Activated naive CD4-positive, alpha-beta T cell treated with anti-CD3 and anti-CD28 coated beads, Interleukin-2, amount 50 U/mL, for 72 hours (primary cell): ENCODE measurements at places on chromosomes 12 and 14.
A peak's percentile ranks its signal among the peaks of the same experiment; 100 is the strongest.

DNA sequence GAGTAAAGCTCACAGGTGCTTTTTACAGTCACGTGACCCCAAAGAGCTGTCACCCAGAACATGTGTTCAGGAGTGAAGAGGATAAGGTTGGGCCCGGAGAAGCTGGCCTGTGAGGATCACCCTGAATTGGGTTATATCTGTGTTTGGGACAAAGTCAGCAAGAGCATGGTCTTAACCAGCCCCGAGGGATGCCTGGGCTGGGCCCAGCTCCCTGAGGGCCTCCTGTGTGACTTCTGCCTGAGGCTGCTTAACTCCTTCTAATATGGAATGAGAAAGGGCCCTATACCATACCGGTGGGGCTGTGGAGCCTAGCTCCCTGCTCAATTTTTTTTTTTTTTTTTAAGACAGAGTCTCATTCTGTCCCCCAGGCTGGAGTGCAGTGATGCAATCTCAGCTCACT, 2.5 kb downstream of the CDCA4 start:
- DNase-seq, result no peak

DNA sequence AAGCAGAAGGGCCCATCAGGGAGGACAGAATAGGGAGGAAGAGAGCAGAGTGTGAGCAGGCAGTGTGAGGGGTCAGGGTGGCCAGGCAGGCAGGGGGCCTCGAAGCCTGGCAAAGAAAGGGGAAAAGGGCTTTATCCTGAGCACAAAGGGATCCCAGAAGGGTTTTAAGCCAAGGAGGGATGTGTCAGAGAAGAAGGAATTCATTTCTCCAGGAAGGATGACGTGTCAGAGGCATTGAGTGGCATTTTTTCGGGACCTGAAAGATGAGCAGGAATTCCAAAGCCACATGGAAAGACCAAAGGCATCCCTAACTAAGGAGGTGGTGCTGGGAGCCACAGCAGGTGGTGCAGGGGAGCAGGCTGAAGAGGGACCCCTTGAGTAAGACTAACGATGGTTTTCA, 132.1 kb downstream of the DICER1 start:
- no peak for DNase-seq

DNA sequence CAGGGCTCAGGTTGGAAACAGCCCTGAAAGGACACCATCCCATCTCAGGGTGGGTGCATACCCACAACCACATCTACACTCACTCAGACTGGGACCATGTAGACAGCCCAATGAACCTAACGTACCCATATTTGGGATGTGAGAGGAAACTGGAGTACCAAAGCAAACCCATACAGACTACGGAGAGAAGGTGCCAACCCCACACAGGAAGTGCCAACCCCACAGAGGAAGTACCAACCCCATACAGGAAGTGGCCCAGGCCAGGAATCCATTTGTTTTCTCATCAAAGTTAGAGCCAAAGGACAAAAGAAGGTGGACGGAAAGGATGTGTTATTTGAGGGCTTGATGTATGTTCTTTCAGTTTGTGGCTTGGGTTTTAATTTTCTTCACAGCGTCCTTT, 19.5 kb upstream of the SPIC start:
- DNase-seq, result no peak

DNA sequence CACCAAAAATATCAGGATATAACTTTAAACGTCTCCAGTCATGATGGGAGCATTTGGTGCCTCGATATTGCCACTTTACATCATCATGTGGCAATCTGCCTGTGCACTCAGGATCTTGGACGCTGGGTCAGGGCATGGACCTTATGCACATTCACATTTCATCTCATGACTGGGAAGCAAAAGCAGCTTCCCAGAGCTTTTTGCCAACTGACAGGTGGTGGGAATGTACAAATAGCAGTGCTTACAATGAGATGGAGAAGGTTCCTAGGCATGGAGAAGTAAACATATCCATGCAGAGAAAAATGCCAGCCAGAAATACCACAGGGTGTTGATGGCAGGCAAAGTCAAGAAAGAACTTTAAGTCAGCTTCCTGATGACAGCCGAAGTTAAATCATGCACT, 30.3 kb downstream of the EFCAB11 start:
- DNase-seq, result no peak

- no peak for DNase-seq
Measured at GRCh38 chr14:90775441-90775840, 40.8 kb downstream of the TTC7B start.

DNA sequence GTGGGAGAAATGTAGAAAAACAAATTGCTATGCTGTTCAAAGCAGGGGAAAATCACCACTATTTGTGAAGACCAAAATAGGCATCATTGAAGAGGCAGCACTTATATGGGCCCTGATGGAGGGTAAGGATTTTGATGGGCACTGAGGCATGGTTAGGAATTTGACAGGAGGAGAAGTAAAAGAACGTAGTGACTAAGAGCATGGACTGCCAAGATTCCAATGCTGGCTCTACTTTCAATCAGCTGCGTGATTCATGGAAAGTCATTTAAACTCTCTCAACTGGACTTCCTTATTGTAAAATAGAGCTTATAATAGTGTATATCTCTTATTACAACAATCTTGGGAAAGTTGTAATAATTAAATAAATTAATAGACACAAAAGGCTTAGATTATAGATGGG, 267.7 kb upstream of the G2E3 start:
- no peak for DNase-seq

DNA sequence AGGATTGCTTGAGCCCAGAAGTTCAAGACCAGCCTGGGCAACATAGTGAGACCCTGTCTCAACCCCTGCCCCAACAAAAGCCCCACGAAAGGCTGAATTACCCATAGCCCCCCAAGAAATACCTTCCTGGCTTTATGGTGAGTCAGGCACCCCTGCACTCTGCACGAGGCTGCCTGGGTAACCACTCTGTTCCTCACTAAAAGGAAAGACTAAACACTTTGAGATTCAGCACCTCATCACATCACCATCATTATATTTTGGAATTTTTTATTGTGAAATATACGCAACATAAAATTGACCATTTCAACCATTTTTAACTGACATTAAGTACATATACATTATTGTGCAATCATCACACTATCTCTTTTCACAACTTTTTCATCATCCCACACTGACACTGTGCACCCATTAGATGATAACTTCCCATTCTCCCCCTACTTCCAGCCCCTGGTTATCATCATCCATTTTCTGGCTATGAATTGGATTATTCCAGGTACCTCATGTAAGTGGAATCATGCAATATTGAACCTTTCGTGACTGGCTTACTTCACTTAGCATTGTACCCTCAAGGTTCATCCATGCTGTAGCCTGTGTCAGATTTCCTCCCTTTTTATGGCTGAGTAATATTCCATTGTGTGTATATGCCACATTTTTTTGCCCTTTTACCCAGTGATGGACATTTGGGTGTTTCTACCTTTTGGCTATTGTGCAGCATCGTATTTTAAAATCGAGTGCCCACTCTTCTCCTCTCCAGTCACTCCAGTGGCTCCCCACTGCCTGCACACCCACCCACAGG, 51.5 kb downstream of the TSPAN9 start:
- no peak for DNase-seq

DNA sequence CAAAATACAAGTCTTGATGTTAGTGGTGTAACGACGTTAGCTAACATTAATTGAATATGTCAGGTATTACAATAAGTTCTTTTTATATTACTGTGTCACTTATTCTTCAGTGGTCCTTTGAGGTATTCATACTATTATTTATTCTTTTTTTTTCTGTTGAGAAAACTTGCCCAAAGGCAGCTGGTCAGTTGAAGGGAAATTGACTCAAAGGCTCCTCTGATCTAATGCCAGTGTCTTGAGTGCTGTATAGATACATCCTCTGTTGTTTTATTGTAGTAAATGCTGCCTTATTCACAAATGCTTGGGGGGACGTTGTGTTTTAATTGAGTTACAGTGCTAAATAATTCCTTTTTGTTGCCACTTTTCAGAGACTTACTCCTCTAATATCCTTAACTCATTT, 23.0 kb downstream of the SCYL2 start:
- DNase-seq, result no peak

DNA sequence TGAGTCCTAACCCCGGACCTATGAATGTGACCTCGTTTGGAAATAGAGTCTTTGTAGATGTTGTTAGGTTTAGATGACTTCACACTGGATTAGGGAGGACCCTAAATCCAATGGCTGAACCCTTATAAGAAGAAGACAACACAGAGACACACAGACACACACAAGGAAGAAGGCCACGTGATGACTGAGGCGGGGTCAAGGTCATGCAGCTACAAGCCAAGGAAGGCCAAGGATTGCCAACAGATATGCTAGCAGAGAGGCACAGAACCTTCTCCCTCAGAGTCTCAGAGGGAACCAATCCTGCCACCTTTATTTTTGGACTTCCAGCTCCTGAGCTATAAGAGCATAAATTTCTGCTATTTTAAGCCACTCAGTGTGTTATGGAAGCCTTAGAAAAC, 31.8 kb downstream of the LTBP2 start:
- no peak for DNase-seq

DNA sequence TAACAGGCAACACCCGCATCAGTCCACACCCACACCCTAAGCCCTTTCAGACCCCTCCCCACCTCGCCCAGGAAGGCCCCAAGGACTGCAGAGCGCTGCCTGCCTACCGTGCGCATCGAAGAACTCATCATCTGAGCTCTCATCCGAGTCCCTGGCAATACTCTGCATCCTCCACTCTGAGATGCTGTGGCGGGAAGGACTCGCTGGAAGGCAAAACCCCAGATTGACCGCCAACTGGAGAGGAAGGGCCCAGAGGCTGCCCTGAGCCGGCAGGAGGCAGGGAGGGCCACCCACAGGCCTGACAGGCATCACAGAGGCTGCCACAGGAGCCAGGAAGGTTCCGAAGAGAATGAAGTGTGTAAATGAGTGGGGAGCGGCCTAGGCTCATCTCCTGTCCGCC, 23.8 kb downstream of the ARL6IP4 start:
- no peak for DNase-seq

GRCh38 chr12:119876761-119877638, at the start of gene CIT:
Gene CIT, minus strand, starts transcription at chr12:119877320. Its CDS starts 1,152 bp downstream, at chr12:119876168.
- DNase-seq, result peak; percentile 92

DNA sequence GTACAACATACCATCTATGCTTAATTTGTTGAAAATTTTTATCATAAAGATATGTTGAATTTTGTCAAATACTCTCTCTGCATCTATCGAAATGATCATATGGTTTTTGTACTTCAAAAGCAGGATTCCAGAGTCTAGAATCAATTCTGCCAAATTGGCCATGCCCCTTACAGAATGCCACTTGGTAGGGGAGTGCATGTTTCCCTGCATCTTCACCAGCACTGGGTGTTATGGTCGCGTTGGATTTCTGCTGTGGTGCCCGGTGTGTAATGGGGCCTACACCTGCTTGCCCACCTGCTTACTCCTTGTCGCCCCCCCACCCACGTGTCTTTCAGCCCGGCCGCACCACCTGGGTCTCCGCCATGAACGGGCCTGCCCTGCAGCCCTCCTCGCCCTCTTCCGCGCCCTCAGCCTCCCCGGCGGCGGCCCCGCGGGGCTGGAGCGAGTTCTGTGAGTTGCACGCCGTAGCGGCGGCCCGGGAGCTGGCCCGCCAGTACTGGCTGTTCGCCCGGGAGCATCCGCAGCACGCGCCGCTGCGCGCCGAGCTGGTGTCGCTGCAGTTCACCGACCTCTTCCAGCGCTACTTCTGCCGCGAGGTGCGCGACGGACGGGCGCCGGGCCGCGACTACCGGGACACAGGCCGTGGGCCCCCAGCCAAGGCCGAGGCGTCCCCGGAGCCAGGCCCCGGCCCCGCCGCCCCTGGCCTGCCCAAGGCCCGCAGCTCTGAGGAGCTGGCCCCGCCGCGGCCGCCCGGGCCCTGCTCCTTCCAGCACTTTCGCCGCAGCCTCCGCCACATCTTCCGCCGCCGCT, 12.3 kb downstream of the SH2B3 start:
- no peak for DNase-seq

GRCh38 chr14:21791749-21792148, 118.1 kb upstream of the OR4E1 start:
- DNase-seq, result no peak

GRCh38 chr12:12899530-12900380, 8.4 kb downstream of the GPRC5A start:
- peak; percentile 69 for DNase-seq

GRCh38 chr12:118055865-118056773, 4.9 kb downstream of the WSB2 start:
- DNase-seq, result no peak

DNA sequence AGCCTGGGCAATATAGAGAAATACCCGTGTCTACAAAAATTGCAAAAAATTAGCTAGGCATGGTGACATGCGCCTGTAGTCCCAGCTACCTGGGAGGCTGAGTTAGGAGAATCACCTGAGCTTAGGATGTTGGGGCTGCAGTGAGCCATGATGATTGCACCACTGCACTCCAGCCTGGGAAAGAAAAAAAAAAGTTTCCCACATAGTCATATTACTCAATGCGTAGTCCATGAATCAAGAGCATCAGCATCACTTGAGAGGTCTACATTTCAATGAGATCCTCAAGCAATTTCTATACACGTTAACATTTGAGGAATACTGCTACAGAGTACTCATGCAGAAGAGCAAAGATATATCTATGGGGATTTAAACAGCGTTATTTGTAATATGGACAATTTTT, 5.2 kb upstream of the LRRC23 start:
- no peak for DNase-seq

- DNase-seq, result no peak
Measured at GRCh38 chr12:103013741-103014300, 56.3 kb downstream of the ASCL1 start.

GRCh38 chr14:45254771-45255170, 1.8 kb upstream of the MIS18BP1 start:
- DNase-seq, result no peak

- no peak for DNase-seq
Measured at GRCh38 chr12:125999628-126000027, 934.4 kb downstream of the AACS start.

DNA sequence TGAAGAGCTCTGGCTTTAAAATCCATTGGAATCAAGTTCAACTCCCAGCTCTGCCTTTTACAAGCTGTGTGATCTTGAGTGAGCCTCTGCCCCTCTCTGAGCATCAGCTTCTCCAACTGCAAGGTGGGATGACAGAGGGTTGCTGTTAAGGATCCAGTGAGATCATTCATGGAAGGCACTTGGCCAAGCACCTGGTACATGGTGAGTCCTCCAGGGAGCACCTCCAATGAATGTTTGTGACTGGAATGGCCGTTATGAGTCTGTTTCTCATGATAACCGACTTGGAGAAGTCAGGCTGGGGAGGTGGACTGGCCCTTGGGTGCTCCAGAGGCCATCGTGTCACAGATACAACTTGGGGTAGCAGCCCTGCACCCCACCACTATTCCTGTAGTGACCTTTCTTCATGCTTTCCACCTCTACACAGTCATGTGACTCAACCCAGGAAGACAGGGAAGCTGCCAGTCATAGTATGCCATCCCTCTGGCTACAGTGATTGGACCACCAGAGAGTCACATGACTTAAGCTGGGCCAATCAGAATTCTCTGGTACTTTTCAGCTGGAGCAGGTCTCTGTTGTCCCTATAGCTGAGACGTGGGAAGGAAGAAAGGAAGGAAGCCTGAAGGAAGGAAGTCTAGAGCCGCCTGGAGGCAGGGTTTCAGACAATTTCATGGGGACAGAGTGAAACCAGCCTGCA, 146.5 kb upstream of the MYL2 start:
- DNase-seq, result no peak

DNA sequence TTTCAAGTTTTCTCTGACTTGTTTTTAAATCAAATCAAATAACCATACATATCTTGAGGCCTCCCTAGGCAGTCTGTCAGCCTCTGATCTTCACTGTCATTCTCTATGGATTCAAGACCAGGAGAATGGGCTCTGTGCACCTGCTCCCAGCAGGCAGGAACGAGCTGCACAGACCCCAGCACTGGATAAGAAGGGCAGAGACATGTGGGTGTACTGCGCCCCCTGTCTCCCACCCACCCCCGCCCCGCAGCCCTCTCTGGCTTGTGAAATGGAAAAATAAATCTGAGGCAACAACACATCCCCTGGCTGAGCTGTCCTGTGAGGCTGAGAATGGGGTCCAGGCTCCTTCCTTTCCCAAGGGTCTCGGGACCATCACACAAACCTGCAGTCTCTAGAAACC, 26.3 kb downstream of the CLMN start:
- DNase-seq, result no peak
